ENCODE measurements at places on chromosomes 7 and 10. TPM values are rescaled to one million over a fixed set of nuclear protein-coding genes. Genes with fewer than 3 reads are reported as not detected.

GRCh38 chr7:148708026-148708885 lies 9.6 kb downstream of the CUL1 start:
- peak overlapping the region; percentile 17 for H3K27ac ChIP-seq
- peak overlapping the region; percentile 46 for H3K4me3 ChIP-seq
- peaks cover 9% of the 10 kb centered on the region for H3K36me3 ChIP-seq
- no peaks in the 10 kb centered on the region for H3K27me3 ChIP-seq
- DNase-seq: no peak

DNA sequence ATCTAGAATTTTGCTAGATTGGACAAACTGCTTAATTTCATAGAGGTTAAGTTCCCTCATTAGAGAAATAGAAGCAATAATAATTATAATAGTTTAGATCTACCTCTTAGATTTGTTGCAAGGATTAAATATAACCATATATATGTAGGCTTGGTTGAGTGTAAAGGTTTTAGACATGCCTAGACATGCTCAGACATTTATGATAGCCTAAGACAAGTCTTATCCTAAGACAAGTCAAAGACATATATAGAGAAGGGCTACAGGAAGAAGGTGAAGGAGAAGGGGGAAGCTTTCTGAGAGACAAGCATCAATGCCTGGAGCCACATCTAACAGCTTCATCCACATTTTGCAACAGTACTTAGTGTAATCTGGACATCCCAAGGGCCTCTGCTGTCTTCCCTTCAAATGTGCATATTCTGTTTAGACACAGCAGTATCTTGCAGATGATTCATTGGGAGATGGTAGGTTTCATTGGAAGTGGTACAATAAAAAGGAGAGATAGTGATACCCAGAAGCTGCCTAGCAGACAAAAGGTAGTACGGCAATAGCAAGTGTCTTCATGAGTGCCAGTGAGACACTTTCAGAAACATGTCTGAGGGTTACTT lies 146.5 kb downstream of the HGF start:
- no peaks in the 10 kb centered on the region for H3K27me3 ChIP-seq
- H3K27ac ChIP-seq: no peak overlapping the region
- no peaks in the 10 kb centered on the region for H3K36me3 ChIP-seq
- no peak overlapping the region for H3K4me3 ChIP-seq

GRCh38 chr7:68256295-68256694 lies 1259.7 kb downstream of the TYW1 start:
- no peak overlapping the region for H3K27ac ChIP-seq
- no peak for DNase-seq

DNA sequence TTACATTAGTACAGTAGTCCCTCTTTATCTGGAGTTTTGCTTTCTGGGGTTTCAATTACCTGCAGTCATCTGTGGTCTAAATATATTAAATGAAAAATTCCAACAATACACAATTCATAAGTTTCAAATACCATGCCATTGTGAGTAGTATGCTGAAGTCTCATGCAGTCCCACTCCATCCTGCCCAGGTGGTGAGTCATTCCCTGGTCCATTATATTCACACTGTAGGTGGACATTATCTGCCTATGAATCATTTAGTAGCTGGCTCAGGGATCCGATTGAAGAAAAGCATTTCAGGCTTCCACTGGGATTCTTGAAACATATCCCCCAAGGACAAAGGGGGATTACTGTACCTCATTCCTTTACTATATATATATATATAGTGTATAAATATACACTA lies 298.2 kb upstream of the GALNT17 start:
- H3K36me3 ChIP-seq: no peaks in the 10 kb centered on the region
- H3K27me3 ChIP-seq: peaks cover 22% of the 10 kb centered on the region
- H3K4me1 ChIP-seq: peaks cover 10% of the 10 kb centered on the region
- no peak overlapping the region for H3K4me3 ChIP-seq

DNA sequence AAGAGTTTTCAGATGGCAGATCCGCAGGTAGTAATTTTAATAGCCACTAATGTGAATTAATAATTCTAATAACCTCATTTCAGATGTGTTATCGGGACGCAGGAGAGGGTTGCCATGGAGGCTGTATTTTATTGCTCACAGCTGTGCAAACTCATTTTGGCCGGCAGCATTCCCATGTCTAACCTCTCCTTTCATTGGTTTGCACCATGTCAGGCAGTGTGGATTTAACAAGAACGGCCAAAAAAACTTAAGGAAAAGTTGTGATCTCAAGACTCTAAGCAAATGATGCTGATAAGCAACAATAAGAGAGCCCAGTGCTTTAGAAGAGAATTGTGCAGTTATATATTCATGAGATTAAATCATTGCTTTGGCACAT lies 88.7 kb upstream of the NRP1 start:
- H3K4me3 ChIP-seq: no peak overlapping the region
- H3K27me3 ChIP-seq: no peaks in the 10 kb centered on the region
- peaks cover 4% of the 10 kb centered on the region for H3K4me1 ChIP-seq
- no peak overlapping the region for H3K27ac ChIP-seq

ACSM6 gene
- not detected for total RNA-seq
